CD4-positive, alpha-beta T cell treated with Interleukin-4 for 1 hour (primary cell): ENCODE measurements at places on chromosomes 5 and 9.

GRCh38 chr5:116032094-116032517 is at the start of gene ARL14EPL:
ARL14EPL (plus strand) TSS chr5:116032472; CDS start chr5:116051466, 18,994 bp downstream.
- DNase-seq: peak; percentile 52

DNA sequence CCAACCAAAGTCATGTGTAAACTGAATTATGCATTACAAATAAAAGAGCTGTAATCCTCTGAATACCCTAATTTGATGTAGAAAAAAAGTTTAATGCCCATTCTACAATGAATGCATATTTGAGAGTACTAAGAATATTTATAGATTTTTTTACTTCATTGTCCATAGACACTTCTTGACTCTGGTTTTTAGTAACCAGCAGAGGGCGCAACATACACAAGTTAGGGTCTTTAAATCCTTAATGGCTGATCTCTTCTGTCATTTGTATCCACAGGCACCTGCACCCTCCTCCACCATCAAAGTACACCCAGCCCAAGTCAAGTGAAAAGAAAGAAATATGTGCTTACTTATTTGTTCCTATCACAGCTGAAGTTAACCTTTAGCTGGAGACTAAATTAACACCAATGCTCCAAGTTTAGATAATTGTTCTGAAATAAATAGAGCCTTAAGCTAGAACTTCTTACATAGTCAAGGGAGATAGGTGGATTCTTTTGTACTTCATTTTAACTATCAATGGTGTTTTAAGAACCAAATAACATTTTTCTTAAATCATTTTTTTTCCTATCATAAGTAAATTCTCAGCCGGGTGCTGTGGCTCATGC is 524.2 kb upstream of the DAB2 start:
- DNase-seq: peak; percentile 77

- DNase-seq: peak; percentile 45
Measured at GRCh38 chr5:157159209-157159751, 6.8 kb downstream of the GARIN3 start.

- DNase-seq: no peak
Measured at GRCh38 chr9:30522486-30522885, 1862.0 kb upstream of the ACO1 start.

- DNase-seq: no peak
Measured at GRCh38 chr5:37994729-37995128, 154.9 kb upstream of the GDNF start.

DNA sequence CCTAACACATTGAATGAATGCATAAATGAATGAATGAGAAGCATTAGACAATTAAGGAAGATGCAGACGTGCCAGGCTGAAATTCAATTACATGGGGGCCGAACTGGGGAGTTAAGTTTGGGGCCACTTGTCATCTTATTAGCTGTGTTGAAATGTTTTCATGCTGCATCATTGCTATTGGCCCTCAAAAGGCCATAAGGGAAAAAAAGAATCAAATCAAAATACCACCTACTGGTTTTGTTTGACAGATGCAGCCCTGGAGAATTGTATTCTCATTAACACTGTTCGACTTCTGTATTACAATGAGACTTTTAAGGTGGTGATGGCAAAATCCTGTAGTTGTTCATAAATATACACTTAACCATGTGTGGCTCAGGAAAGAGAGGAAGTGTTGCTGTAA is 38.4 kb downstream of the UBE2QL1 start:
- DNase-seq: no peak
